Thyroid gland (tissue), 4 donors: ENCODE measurements at places on chromosomes 1 and 21. TPM values are rescaled to one million over a fixed set of nuclear protein-coding genes. Genes with fewer than 3 reads are reported as not detected.

DNA sequence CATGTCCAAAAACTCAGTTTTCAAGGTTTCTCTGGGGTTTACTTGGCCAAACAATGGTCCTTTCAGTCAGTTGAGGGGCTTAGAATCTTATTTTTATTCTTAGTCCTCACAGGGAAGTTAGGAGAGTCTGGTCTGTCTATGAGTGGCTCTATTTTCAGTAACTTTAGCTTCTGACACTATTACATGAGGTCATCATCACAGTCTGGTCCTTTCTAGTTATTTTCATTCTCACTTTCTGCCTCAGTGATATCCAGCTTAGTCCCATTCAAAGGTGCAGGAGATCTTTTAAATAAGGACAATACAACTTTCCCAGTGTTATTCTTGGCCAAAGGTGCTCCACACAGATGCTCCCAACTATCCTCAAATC, 30.0 kb upstream of the FGGY start:
- DNase-seq = no peak

- DNase-seq = no peak
Measured at GRCh38 chr1:206584683-206585082, 27.6 kb downstream of the EIF2D start.

Gene RIPK4
- total RNA-seq = 15.3 TPM

DNA sequence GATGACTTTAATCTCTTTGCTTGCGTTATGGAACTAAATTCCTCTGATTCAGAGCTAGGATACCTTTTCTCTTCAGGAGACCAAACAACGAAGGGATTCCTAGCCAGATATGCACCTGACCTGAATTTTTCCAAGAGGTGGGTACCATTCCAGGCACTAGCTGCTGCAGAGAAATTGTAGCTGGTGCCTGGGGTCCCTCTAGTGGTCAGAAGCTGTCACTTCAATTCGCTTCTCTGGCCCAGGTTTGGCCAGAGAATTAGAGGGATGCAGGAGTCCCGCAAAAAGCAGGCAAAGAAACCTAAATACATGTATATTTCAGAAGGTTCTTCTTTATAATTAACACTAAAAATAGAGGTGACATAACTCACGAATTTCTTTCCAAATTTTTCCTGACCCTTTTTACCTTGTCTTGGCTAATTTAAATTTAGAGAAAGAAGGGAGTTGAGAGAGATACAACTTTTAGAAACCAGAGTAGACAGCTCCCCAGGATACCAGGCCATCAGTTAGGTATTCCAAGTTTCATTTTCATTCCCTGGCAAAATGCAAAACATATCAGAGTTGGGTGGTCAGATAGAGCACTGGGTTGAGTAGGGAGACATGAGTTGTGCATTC, 9.6 kb downstream of the ACKR1 start:
- DNase-seq = peak; percentile 34

Gene OR10Z1
- total RNA-seq = not detected

Gene ENAH
- 24.5 TPM for total RNA-seq

DNA sequence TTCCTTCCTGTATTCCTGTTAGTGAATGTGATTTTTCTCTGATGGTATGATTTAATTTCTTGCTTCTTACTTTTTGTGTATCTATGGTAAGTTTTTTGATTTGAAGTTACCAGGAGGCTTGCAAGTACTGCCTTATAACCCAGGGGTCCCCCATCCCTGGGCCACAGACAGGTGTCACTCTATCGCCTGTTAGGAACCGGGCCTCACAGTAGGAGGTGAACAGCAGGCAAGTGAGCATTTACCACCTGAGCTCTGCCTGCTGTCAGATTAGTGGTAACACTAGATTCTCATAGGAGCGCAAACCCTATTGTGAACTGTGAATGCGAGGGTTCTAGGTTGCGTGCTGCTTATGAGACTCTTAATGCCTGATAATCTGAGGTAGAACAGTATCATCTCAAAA, 143.3 kb downstream of the RPS6KC1 start:
- no peak for DNase-seq

GRCh38 chr1:201358596-201358995, 18.9 kb downstream of the TNNT2 start:
- DNase-seq = peak; percentile 4

DNA sequence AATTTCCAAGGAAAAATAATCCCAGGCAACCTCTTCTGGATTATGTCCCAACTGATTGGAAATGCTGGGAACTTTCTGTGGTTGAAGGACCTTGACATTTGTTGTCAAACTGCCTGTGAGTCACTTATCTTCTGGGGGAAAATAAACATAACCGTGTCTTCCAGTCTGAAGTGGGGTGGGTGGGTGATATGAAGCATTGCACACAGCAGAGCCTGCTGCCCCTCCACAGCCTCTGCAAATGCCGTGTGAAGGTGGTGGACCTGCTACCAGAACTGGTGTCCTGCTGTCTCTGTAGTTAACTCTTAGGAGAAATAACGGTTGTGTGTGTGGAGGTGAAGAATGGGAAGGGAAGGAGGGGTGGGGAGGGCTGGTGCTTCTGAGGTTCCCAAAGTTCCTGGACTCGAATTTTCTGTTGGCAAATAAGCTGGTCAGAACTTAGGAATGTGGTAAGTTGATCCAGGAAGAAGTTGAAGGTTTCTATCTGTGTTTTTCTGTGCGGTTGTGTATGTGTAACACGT, 23.2 kb downstream of the GALNT2 start:
- DNase-seq = no peak

Gene FBXO2
- 8.4 TPM for total RNA-seq

Gene KCNA2
- 3.2 TPM for total RNA-seq

- no peak for DNase-seq
Measured at GRCh38 chr1:54680387-54680786, 35.3 kb upstream of the TTC4 start.

Gene TFB2M
- total RNA-seq = 16.0 TPM

DNA sequence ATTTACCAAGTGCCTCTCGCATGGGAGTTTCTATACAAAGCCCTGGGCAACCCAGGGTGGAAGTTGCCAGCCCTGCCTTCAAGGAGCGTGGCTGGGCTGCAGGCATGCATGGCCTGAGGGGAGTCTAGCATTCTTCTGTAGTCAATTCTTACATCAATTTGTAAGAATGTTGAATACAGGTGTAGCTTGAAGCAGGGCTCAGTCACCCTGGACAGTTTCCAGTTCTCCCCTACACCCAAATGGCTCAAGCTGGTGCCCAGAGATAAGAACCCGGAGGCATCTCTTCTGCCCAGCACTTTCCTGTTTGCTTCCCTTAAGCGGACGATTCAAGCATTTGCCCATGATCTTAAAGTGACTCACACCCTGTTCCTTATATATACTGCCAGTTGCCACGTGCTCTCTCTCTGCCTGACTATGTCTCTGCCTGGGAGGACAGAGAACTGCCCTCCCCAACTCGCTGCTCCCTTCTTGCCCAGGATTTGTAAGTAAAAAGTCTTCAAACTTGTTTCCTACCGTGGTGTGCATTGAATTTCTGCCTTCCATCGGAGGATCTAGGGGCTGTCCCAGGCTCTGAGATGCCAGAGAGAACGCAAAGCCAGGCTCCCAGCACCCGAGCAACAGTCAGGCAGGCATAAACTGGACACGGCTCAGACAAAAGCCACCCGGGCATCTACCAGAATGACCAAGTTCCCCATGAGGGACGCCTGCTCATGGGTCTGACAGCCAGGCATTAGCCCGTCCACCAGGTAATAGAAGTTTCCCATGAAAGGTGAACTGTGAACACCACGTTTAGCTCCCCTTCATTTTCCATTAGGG, 50.9 kb upstream of the AJAP1 start:
- DNase-seq = peak; percentile 90

DNA sequence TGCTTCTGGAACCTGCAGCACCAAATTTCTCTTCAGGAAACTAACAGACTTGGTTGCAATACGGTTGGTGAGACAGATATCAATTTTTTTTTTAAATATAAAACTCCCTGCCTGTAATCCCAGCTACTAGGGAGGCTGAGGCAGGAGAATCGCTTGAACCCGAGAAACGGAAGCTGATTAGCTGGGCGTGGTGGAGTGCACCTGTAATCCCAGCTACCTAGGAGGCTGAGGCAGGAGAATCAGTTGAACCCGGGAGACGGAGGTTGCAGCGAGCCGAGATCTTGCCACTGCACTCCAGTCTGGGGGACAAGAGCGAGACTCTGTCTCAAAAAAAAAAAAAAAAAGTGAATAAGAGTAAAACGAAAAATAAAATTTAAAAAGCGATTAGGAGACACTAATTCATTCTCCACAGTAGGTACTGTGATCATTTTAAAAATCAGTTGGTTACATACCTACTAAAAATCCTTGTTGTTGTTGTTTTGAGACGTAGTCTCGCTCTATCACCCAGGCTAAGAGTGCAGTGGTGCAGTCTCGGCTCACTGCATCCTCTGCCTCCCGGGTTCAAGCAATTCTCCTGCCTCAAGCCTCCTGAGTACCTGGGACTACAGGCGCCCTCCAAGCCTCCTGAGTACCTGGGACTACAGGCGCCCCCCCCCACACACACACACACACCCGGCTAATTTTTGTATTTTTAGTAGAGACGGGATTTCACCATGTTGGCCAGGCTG, 796 bp upstream of the RBM8A start:
- DNase-seq = peak; percentile 22

DNA sequence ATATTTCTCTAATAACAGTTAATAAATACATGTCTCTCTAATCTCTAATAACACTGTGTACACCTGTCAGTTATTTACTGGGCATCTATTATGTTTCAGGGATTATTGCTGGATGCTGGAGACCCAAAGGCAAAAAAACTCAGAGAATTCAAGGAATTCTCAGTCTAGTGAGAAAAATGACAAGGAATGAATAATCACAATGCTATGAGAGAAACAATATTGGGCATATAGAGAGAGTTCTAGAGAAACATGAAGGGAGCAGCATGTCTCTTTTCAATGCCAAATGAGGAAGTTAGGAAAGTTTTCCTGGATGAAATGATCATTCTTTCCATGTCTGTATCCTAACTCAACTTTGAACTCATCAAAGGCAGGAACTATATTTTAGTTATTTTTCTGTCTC, 82.8 kb downstream of the TNFSF18 start:
- no peak for DNase-seq

Gene SAMD13
- total RNA-seq = 6.1 TPM

DNA sequence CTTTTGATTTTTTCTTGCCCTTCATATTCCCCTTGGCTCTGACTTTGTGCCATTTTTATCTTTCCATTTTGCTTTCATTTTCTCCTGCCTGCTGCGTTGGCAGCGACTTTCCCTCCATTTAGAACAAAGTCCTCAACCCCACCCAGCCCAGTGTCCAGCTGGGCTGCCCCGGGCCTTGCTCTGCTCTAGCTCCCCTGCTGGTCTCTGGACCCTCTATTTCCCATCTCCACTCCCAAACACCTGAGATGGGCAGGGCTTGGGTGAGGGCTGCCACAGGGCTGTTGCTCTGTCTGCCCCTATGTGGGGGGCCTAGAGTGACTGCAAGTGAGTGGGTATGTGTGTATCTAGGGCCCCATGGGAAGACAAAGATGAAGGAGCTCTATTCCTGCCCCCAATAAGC, 7.3 kb upstream of the ADAM15 start:
- DNase-seq = no peak

DNA sequence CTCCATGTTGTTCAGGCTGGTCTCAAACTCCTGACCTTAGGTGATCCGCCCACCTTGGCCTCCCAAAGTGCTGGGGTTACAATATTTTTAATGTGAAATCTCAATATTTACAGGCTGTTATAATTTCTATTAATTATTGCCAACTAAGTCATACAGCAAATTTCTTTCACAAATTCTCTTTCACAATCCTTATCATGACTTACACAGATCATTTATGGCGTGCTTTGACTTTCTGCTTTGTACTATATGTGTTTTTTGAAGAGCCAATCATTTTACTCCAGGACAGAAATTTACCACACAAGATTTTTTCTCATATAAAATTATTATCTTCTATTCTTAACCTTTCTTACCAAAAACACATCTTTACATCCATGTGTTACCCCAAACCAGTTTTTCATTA, 1729.9 kb downstream of the NCAM2 start:
- no peak for DNase-seq

DNA sequence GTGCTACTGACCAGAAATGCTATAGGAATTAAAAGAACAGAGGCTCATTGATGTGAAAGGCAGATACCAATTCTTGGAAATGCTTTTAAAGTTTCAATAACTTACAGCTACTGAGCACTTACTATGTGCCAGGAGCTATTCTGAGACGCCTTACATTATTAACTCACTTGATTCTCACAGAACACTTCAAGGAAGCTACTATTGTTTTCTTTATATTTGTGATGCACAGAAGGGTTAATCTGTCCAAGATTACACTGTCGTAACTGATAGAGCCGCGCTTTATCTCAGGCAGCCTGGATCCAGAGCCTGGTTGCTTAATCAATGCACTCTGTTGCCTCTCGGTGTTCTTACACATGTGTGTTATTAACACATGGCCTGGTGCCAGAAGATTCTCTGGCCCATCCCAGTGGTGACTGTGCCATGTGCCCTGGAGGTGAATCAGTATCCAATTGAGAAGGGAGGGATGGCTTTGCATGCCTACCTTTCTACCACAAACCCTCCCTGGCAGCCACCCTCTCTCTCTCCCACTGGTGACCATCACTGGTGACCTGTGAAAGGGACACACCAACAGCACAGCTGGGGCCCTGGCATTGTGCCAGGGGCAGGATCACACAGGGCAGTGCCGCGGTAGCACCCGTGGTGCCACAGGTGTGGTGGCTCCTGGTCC, 8.8 kb downstream of the FMO1 start:
- no peak for DNase-seq

Gene TRIM46
- total RNA-seq = 0.45 TPM

GRCh38 chr1:229325853-229326487, 16.9 kb downstream of the CCSAP start:
- no peak for DNase-seq

GRCh38 chr1:40622936-40623629, 42.4 kb downstream of the RIMS3 start:
- DNase-seq = no peak

- DNase-seq = no peak
Measured at GRCh38 chr1:24827379-24828135, 82.3 kb downstream of the CLIC4 start.

DNA sequence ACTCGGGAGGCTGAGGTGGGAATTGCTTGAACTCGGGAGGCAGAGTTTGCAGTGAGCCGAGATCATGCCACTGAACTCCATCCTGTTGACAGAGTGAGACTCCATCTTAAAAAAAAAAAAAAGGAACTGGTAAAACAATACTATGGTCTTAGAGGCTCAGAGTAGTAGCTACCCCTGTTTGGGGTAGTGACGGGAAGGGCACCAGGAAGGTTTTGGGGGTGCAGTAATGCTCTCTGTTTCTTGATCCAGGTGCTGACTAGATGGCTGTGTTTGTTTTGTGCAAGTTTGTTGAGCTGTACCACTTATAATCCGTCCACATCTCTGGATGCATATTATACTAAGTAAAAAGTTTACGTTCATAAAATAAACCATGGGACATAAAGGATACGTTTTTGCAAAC, 765.8 kb upstream of the TPTE start:
- DNase-seq = no peak

GRCh38 chr1:40244138-40244744, 3.5 kb upstream of the TMCO2 start:
- no peak for DNase-seq

- no peak for DNase-seq
Measured at GRCh38 chr1:205998457-205999241, 4.5 kb downstream of the RAB7B start.
